ENCODE measurements at places on chromosomes 3 and 15.

GRCh38 chr3:100333970-100334487, 528 bp upstream of the NIT2 start:
- no peak for DNase-seq

GRCh38 chr3:158095814-158096704, 10.2 kb downstream of the SHOX2 start:
- DNase-seq, result no peak

DNA sequence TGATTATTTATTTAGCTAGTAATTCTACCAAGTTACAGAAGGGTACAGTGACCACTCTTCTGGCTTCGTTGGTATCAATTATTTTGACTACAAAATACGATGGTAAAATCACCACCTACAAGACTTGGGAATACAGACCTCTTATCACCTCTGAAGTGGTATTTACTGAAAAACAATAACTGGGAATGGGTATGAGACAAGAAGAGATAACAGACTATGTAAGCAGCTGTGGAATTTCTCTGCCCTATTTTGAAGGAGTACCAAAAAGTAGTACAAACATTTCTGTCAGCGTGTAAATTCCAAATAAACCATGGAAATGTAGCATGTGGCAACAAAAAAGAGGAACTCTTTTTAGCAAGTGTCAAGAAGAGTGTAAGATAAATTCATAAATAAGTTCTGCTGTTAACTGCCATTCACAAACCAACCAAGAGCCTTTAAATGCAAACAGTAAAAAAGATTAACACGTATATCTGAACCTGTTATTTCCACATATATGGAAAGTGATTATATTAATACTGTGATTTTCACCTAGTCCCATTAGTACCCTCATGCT, 77.0 kb upstream of the SLC12A8 start:
- no peak for DNase-seq

GRCh38 chr15:57026016-57026592, 107.7 kb downstream of the TCF12 start:
- no peak for DNase-seq

DNA sequence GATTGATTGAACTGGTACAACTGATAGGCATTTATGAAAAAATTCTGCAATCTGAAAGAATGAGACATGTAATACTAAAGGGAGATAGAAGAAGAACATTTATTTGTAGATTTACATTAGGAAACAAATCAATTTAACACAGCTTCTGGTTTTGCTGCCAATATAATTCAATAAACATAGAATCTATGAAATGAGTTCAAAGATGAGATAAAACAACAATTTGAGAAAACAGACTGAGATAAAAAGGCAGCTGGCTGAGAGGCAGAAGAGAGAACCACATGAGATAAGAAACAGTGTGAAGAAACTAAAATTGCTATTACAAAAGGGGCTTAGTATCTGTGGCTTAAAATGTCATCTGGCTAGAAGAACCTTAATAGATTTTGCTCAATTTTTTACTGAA, 176.6 kb downstream of the PYDC2 start:
- DNase-seq, result no peak

DNA sequence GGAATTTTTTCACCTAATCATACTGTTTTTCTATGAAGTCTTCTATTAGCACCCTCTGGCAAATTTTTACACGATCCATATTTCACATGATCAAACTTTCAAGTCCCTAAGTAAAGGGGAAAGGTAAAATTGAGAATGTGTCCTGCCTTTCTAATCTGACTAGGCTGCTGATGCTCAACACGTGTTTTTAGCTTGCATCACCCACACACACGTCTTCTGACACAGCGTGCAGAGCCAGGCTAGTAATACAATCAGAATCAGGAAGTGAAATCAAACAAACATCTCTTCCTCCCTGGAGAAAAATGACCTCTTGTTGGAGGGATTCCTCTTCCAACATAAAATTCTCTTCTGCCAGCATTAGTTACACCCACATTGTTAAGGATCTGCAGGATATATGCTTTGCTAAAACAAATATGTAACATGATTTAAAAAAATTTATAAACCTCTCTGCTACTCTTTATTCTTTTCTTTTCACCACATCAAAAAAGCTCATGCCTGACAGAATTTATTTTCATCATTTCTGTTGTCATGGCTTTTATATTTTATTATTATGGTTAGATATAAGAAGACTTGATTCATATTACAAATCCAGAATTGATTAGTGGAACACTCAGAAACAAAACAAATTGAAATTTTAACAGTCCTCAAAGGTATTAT, 122.4 kb downstream of the RAP2B start:
- DNase-seq, result peak; percentile 12

- DNase-seq, result no peak
These were observed 27.7 kb downstream of the NR2F2 start for GRCh38 chr15:96358001-96358801.

GRCh38 chr15:97909291-97909891, 51.1 kb upstream of the ARRDC4 start:
- DNase-seq, result peak; percentile 32

DNA sequence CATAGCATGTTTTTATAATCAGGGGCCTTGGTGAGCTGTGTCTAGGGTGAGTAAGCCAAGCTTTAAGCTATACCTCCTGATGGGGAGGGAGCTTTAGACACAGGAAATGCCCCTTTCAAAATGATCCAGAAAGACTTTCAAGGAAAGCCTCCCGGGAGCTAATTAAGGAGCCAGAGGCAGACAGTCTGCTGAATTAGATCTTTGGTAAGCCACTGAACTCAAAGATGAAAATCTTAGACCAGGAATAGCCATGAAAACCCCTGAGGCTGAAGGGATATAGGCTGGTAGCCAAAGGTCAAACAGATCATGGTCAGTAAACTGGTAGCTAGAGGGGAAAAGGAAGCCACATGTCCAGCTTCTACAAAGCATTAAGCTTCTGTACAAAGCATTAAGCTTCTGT, 42.7 kb upstream of the GAP43 start:
- DNase-seq, result no peak

DNA sequence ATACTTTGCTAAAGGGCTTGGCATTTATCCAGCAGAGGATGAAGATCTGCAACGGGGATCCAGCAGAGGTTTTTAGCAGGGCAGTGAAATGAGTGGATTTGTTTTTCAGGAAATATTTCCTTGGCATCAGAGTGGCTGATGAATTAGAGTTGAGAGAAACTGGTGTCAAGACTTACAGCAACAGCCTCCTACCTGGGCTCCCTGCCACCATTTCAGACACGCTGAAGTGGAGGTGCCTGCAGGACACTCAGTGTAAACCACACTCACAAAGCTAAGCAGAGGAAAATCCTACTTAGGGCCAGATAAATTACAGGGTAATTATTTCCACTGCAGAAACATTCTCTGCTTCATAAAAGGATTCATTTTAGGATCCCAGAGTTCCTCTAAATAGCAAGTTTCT, 519.7 kb downstream of the FGF12 start:
- DNase-seq, result no peak

GRCh38 chr3:164407111-164407510, 671.2 kb downstream of the SI start:
- no peak for DNase-seq
